Activated gamma-delta T cell treated with anti-CD3 and anti-CD28 coated beads, Interleukin-2, amount 50 U/mL, for 16 hours (primary cell): ENCODE measurements at places on chromosomes 4 and X.

GRCh38 chr4:25911356-25911755 is 2.7 kb upstream of the SMIM20 start:
- DNase-seq = no peak

- no peak for DNase-seq
These were observed 99.1 kb upstream of the CBR4 start for GRCh38 chr4:169109035-169109675.

DNA sequence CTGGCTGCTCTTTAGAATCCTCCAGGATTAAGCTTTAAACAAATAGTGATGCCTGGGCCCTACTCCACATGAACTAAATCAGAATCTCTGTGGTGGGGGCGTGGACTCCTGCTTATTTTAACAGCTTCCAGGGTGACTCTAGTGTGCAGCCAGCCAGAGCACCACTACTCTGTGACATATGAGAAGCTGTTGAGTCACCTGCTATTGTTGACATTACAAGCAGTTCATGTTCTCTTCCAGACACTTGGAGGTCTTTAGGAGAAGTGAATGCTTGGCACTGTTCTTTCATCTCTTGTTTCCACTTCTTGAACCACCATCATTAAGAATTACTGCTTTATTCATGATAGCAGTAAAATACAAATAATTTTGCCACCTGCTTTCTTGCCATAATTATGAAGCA is 426 bp upstream of the C4orf51 start:
- no peak for DNase-seq

GRCh38 chr4:145756244-145756643 is 76.3 kb downstream of the C4orf51 start:
- no peak for DNase-seq

DNA sequence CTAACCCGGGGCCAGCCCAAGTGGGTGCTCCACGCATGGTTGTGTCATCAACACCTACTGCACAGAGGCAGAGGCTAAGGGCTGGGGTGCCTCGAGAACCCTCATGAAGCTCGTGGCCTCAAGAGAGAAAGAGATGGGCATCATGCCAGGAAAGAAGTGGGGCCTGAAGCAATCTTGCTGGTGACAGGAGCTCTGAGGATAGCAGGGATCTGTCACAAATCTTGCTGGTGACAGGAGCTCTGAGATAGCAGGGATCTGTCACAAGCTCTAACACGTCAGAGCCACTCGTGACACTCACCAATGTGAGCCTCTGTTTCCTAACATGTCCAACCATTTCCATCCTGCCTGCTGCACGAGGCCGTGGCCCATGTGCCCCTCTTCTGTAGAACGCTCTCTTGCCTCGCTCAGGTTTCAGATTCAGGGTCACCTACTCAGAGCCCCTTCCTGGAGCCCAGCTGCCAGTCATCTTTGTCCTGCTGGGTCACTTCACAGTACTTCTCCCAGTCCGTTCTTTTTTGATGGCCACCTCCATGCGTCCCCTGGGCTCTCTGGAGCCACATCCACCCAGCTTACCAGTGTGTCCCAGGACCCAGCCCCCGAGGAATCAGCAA is 21.1 kb downstream of the PNMA6E start:
- no peak for DNase-seq

- DNase-seq = no peak
These were observed 273.7 kb downstream of the PTTG2 start for GRCh38 chr4:38233727-38234480.
